ENCODE measurements at places on chromosomes 11 and 22.
A peak's percentile ranks its signal among the peaks of the same experiment; 100 is the strongest.

DNA sequence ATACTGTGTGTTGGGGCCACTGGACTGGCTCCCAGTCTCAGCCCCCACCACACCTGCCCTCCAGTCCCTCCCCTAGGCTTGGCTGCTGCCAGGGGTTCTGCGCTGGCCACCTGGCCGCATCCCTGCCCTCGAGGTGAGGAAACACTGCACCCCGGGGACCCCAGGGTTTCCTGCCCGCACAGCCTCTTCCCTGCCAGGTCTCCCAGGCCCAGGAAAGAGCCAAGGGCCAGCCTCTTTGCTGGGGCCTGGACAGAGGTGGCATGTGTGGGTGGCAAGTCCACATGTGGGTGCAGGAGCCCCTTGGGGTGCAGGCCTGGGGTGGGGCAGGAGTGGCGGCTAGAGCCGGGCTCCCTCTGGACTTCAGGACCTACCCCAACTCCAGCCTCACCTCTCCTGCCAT lies 2.5 kb downstream of the EPS8L2 start:
- no peak for DNase-seq

DNA sequence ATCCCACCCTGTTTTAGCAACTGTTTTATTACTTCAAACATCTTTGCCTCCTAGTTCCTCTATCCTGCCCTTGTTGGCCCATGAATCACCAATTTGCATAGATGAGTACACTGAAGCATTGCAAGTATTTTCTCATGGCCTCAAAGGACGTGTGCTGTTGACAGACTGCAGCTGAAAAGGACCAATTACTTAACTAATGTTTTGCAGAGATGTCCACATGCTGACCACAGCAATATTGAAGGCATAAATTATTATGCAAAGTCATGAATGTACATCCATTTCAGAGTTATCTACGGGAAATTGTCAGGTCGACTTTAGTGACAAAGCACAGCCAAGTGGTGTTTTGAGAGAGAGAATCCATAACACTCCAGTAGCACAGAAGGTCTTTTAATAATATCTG lies 64.8 kb downstream of the CADM1 start:
- no peak for DNase-seq

GRCh38 chr11:118088531-118088930 lies 1.8 kb upstream of the SMIM35 start:
- no peak for DNase-seq

- no peak for DNase-seq
Observed at GRCh38 chr22:20431511-20432192, 6.0 kb downstream of the SCARF2 start.

GRCh38 chr11:88363648-88364065 lies 26.1 kb upstream of the CTSC start:
- DNase-seq: no peak

DNA sequence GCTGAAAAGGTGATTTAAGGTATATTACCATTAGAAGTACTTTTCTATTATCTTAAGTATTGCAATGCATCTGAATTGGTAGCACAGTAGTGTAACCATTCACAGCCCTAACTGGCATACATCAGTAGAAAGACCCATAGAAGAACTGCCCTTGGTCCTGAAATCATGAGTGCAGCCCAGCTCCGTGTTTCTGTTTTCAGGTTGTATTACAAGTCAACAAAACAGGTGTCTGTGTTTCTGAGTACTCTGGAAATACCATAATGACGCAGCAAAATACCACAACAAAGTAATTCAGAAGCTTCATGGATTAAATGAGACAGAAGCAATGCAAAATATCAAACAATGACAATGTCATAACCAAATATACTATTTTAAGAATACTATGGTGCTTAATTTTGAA lies 226.3 kb downstream of the OPCML start:
- no peak for DNase-seq

- no peak for DNase-seq
Observed at GRCh38 chr11:2471048-2471803, 26.4 kb downstream of the KCNQ1 start.

GRCh38 chr11:69312453-69313404 lies 18.8 kb downstream of the MYEOV start:
- DNase-seq: no peak

DNA sequence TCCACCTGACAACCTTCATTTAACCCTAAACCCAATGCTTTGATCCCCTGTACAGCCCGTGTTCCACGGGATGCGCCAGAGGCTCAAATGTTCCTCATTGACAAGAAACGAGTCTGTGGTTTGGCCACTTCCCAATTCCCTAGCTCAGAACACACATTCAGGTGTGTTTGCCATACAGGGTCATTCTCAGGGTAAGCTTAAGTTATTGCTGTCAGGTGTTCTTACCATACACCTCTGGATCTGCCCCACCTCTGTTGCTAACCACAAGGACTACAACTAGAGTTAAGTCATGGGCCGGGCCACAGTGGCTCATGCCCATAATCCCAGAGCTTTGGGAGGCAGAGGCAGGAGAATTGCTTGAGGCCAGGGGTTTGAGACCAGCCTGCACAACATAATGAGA lies 45.6 kb upstream of the POLD3 start:
- no peak for DNase-seq

- DNase-seq: no peak
Observed at GRCh38 chr11:16310943-16311342, 45.4 kb downstream of the SOX6 start.

DNA sequence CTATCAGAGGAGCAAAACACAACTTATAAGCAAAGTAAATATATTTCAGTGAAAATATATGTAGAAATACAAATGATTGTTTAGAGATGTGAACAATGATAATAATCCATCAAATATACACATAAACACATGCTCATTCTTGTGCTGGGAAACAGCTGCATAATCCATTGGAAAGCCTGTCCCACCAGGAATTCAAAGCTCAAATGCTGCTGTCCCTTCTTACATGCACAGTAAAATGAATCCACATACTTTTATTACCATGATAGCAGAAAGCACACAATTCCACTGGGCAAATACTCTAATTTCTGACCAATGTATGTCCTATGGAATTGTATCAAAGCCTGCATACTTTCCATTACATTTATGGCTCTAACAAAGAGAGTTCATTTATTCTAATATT lies 44.5 kb downstream of the SOX6 start:
- DNase-seq: no peak

GRCh38 chr11:76095891-76096290 lies 110.4 kb downstream of the WNT11 start:
- DNase-seq: no peak

DNA sequence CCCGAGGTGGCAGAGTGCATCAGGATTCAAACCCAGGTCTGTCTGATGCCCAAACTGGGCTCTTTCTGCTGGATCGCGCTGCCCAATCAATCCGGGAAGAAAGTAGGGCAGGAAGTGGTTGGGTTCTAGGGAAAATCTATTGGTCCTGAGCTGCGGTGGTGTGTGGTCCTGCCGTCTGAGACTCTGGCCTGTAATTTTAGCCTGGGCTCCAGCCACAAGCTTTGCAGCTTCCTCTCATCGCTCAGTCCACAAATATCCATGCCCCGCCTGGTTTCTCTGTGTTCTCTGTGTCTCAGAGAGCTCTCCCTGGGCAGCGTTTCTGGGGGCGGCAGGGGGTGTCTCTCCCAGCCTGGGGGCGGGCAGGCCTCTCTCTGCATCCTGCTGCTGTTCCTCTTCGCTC lies 18.7 kb downstream of the CACNG2 start:
- no peak for DNase-seq

GRCh38 chr11:45154276-45154675 lies 7.8 kb downstream of the PRDM11 start:
- DNase-seq: no peak

- no peak for DNase-seq
Observed at GRCh38 chr11:11374358-11375148, 21.5 kb upstream of the CSNK2A3 start.

DNA sequence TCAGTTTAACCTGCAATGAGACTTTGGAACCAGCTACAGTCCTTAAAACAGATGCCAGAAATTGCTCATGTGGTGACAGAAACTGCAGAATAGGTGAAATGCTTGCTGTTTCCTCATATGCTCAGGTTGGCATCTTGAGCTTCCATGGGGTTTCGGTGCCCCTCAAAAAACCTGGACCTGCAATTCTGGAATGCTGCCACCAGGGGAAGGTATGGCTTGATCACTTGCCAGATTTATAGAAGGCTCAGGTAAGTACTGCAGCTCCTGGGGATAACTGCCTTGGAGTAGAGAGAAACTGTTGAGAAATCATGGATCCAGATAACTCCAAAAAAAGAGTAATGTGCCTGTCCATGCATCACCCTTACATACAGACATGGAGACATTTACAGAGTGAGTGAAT lies 113.0 kb downstream of the CTTN start:
- DNase-seq: no peak

DNA sequence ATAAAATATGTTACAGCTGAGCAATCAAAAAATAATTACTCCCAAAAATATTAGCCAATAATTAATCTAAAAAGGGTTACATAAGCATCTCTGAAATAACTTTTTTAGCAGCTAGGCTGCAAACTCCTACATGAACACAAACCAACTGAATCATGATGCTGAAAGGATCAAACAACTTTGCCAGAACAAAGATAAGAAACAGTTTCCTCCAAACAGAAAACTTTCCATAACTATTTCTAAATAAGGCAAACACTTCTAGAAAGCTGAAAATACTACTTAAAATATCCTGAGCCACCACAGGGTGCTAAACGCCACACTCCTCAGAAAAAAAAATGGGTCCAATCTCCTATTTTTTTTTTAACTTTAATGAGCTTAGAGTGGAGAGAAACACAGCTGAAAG lies 68.6 kb upstream of the ARHGAP32 start:
- no peak for DNase-seq

- no peak for DNase-seq
Observed at GRCh38 chr11:795634-796564, 2.2 kb downstream of the SLC25A22 start.

GRCh38 chr22:31820655-31821054 lies 66.8 kb downstream of the DEPDC5 start:
- DNase-seq: no peak

- DNase-seq: no peak
Observed at GRCh38 chr11:85889676-85890579, 34.7 kb downstream of the CCDC83 start.

DNA sequence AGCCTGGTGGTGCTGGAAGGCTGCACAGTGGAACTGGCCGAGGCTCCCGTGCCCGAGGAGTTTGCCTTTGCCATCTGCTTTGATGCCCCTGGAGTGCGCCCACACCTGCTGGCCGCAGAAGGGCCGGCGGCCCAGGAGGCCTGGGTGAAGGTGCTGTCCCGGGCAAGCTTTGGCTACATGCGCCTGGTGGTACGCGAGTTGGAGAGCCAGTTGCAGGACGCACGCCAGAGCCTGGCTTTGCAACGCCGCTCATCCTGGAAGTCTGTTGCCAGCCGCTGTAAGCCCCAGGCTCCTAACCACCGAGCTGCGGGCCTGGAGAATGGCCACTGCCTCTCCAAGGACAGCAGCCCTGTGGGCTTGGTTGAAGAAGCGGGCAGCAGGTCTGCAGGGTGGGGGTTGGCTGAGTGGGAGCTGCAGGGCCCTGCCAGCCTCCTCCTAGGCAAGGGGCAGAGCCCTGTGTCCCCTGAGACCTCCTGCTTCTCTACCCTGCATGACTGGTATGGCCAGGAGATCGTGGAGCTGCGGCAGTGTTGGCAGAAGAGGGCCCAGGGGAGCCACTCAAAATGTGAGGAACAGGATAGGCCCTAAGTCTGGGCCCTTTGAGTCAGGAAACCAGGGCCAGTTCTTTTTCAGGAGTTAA lies 1.9 kb upstream of the SMDT1 start:
- DNase-seq: peak; percentile 58

- DNase-seq: no peak
Observed at GRCh38 chr22:49659281-49659923, 168.3 kb downstream of the BRD1 start.

DNA sequence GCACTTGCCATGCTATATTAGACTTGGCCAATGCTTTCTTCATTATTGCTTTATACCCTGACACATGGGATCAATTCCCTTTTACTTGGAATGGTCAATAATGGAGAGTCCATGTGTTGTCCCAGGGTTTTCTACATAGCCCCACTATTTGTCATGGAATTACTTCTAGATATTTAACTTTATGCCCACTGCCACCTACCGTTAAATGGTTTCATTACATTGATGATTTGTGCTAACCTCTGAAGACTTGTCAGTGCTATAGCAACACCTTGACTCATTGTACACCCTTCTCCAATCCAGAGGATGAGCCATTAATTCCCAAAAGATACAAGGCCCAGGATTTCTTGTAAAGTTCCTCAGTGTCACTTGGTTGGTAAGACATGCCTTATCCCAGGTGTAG lies 31.4 kb upstream of the SLC22A25 start:
- DNase-seq: no peak

DNA sequence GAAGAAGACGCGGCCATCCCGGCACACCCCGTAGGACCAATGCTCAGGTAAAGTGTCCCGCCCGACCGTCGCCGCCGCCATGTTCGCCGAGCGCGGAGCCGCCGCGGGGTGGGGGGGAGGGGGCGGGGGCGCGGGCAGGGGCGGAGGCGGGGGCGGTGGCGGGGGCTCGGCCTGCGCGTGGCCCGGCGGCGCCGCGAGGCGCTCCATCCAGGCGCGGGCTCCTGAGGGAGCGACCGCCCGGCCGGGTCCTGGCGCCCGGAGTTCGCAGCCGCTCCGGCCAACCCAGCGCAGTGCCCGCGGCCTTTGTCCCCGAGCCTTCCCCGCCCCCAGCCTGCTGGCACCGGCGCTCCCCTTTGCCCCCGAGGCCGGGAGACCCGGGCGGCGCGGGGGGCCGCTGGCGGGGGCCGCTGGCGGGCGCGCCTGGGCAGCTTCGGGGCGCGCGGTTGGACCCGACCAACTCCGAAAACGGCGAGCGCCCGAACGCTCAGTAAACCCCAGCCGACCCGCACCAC lies at the start of gene PLEKHA7:
Gene PLEKHA7, minus strand, starts transcription at position 94 of the 512 bp plus-strand sequence. Its CDS starts 13 bp downstream, at position 81.
- no peak for DNase-seq

- no peak for DNase-seq
Observed at GRCh38 chr11:57460758-57461749, 726 bp downstream of the RTN4RL2 start.

DNA sequence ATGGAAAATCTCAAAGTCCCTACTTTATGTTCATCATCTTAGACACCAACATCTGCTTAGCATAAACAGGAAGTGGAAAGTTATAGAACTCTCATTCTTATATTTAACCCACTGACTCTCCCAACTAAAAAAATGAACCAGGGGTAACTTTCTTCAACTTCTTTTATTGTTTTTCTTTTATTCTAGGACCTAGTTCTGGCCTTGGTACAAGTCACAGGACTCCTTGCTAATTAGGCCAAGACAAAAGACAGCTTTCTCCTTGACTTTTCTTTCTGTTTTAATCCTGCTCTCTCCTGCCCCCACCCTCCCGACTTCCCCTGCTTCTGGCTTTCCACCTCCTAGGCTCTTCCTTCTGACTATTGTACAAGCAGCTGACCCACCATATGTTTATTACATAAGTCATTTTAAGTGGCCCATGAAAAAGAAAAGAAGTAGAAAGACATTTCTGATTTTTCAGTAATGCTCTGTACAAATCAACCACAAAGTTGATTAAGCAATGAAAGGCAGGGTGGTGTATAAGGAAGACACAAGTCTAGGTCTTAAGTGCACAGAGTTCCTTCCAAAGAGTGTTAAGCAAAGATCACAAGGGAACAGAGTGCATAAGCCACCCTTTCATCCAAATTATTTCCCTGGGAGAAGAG lies 18.3 kb downstream of the JAML start:
- DNase-seq: peak; percentile 50

Data from G401 (cell line).